ENCODE measurements at places on chromosomes 4 and X.

DNA sequence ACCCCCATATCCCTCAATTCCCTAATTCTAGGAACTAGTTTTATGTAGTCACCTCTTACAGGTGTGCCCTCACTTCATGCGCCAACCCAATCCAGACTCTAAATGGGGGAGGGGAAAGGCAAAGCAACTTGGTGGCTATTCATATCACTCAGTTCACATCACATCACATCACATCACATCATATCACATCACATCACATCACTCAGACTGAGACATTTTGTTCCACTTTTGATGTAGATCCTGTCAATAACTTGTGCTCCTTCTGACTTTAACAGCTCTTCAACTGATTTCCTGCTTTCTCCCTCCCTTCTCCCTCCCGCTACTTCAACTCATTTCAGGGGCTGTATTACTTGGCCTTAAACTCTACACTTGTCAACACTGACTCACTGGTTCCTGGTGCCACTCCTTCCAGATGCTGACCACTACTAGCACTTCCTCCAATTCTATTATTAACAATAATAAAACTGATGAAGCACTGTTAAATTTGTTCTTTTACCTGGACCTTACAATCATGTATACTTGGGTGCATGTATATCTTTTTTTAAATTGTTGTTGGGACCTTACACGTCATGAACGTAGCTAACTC lies 29.1 kb upstream of the PLS3 start:
- DNase-seq, result peak; percentile 6

DNA sequence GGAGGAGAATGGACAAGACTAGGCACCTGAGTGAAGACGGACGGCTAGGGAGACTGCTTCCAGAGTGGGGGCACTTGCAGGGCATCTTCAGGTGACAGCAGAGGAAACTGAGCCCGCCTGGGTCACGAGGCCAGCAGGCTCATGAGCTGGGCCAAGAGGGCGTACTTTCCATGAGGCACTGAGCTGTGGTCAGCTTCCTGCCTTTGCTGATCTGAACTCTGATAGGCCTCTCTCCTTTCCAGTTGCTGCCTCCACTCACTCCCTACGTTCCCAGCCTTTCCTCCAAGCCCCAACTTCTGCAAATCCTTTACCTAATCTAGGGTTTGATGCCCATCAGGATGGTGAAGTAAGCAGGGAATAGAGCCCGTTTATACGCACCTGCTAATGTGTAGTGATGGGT lies 1.4 kb upstream of the L1CAM start:
- DNase-seq, result no peak

- DNase-seq, result no peak
These were observed 494.8 kb upstream of the ZFP42 start for GRCh38 chr4:187500796-187501195.

DNA sequence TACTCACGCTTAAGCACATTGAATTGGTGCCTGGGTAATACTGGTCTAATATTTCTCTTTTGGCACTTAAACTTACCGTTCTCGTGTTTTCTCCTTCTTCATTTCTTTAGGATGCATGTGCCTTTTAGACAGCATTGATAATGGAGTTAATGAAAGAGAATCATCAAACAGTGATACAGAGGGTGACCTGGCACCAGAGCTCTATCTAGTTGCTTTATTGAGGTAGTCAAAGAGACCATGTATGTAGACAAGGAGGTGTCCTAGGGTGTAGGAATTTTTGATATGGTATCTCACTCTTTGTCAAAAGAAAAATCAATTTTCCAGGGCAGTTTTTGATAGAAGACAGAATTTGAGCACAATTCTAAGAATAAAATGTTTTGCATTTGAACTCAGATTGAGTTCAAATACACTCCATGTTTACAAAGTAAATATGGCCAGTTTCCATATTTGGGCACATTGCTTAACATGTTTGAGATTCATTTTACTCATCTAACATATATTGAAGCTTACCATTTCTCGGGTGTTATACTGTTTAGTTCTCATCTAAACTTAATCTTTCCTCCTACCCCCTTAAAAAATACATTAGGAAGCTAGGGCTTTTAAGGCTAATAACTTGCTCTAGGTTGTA lies 92.0 kb downstream of the WWC2 start:
- no peak for DNase-seq

DNA sequence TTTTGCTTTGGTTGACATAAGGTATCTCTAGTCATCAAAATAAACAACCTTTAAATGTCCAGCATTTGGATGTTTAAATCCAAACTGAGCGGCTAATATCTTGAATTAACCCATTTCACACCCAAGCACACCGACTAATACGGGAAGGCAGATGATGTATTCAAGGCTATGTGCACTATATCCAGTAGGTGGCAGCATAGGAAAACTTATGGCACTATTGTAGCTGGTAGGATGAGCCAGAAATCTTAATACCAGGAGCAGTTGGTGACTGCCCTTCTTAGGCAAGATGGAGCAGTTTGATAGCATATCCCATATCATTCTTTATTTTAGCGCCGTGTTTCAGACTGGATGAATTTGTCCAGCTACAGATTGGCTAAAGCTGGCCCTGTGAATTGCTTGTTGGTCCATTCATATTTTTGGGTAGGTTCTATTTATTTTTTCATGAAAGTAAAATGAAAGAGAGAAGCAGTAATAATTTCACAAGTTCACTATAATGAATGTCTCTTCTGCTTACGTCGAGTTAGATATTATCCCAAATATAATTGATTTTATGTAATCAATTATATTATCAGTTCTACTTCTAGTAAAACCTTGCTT lies 24.4 kb downstream of the UCHL1 start:
- DNase-seq, result peak; percentile 38

DNA sequence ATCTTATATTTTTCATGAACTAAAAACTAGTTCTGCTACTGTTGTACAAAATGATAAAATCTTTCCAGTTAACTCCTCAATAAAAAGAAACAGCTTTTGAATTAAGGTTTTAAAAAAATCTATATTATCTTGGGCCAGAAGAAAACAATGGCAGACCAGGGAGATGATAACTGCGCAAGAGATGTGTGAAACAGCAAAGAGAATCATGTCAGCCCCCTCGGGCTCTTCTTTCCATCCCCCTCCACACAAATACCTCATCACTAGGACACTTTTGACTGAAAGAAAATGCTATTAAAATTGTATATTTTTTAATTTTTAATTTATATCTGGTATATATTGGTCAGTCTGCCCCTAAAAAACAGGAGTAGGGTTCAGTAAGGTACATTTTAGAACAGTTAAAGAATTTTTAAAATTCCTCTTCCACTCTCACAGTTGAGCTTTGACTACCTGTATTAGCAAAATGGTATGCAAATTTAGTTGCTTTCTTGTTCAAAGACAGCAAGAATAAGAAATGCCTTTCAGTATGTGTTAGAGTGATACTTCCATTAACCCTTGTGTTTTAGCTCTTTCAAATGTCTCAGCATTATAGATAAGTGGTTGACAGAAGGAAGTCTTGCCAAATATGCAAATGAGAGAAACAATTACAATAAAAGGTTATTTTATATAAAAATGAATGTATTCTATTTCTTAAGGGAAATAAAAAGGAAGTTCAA lies 36.4 kb upstream of the LCORL start:
- DNase-seq, result no peak

- no peak for DNase-seq
These were observed 442.4 kb upstream of the BOD1L1 start for GRCh38 chr4:14069886-14070285.

- peak; percentile 83 for DNase-seq
These were observed 65.5 kb downstream of the EDNRA start for GRCh38 chr4:147546349-147546748.

- DNase-seq, result no peak
These were observed 922.1 kb downstream of the RAB28 start for GRCh38 chr4:12562021-12562420.

GRCh38 chr4:23938796-23939195 lies 48.9 kb upstream of the PPARGC1A start:
- no peak for DNase-seq

DNA sequence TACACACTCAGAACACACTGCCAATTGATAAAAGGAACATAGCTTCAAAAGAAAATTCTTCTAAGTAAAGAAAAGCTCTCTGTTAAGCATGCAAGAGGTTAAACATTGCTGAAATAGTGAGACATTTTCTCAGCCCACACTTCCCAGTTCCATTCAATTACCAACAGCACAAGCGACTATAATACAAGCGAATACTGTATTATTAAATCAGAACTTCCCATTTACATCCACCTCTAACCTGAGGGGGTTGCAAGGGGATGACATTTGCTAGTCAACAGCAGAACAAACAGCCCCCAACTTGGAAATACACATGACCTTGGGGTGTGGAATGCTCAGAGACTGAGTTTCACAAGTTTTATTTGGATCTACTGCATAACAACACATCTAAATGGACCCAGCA lies 1.1 kb downstream of the FSTL5 start:
- DNase-seq, result no peak

GRCh38 chrX:17669458-17669857 lies 67.8 kb upstream of the SCML1 start:
- no peak for DNase-seq

- DNase-seq, result peak; percentile 75
These were observed 772 bp upstream of the WNK3 start for GRCh38 chrX:54358424-54359211.

DNA sequence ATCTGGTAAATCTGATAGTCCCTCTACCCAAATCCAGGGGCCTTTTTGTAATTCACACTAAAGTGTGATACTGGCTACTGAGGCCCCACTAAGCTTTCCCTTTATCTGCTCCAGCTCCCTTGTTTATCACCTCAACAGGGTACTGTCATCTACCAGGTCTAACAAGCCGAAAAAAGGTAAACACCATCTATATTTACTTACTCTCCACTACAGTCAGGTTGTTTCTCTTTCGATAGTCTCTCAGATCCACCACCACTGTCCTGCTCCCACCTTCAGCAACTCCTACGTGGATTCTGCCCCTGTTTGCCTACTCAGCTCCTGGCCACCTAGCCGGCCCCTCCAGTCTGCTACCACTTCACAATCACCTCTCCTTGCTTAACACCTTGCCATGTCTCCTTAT lies 3.3 kb downstream of the ITIH6 start:
- no peak for DNase-seq

GRCh38 chrX:30141966-30142365 lies 73.4 kb upstream of the MAGEB2 start:
- no peak for DNase-seq

- DNase-seq, result no peak
These were observed 58.5 kb upstream of the PITX2 start for GRCh38 chr4:110681381-110681780.
